ENCODE measurements at places on chromosomes 4 and X.

DNA sequence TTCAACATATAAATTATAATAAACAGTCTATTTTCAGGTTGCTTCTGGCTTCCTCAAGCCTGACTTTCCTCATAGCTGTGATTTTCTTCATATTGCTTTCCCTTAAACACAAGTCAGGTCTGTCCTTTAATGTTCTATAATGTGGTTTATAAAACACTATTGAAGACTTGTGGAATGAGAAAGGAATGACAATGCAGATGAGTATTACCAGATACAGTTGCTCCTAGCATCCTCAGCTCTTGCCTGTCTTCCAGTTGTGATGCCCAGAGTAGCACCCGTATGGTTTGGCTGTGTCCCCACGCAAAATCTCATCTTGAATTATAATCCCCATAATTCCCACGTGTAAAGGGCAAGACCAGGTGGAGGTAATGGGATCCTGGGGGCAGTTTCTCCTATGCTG lies 265.7 kb upstream of the BOD1L1 start:
- DNase-seq = no peak

DNA sequence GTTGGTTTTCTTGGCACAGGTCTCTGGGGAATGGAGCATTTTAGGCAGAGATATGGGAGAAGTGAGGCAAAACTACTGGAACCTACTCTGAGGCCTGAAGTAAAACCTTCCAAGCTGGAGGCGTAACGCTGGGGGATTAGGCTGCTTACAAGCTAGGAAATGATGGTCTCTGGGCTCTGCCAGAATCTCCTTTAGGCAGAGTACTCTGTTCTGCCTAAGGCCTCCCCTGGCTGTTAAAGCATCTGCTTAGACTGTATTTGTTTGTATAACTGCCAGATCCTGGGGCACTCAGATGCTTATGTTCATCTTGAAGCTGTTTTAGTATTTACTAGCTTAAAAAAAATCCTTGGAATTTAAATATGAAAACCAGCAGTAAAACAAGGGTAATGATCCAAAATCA lies 822.2 kb downstream of the RPA4 start:
- DNase-seq = no peak

DNA sequence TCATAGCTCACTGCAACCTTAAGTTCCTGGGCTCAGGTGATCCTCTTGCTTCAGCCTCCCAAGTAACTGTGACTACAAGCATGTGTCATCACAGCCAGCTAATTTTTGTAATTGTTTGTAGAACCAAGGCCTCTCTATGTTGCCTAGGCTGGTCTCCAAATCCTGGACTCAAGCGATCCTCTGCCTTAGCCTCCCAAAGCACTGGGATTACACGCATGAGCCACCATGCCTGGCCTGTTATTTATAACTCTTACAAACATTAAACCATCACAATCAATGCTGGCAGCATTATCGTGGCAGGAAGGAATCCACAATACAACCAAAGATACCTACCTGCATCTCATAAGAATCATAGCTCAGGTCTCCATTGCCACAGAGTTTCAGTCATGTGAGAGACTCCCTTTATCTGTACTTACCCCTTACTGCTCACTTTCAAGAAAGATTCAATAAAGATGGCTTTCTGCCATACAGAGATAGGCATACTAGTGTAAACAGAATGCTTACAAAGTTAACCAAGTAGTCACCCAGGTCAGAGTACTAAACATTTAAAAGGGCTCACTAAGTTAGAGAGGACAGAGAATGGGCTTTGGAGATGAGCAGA lies 48.5 kb downstream of the SMIM31 start:
- no peak for DNase-seq

DNA sequence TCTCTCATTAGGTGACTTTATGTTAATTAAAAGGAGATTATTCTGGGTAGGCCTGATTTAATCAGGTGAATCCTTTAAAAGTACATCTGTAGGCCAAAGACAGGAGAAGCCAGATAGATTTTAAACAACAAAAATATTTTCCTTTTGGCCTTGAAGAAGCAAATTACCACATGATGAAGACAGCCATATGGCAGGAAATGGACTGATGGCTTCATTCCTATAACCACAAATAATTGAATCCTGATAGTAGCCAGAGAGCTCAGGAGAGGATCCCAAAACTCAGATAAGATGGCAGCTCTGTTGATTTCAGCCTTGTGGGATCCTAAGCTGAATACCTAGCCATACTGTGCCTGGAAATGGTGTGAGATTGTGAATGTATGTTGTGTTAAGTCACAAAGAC lies 66.1 kb upstream of the PRKX start:
- no peak for DNase-seq

- DNase-seq = no peak
Measured at GRCh38 chrX:137748827-137749226, 182.9 kb downstream of the ZIC3 start.

GRCh38 chr4:14792702-14793227 lies 209.5 kb upstream of the CPEB2 start:
- peak; percentile 61 for DNase-seq

DNA sequence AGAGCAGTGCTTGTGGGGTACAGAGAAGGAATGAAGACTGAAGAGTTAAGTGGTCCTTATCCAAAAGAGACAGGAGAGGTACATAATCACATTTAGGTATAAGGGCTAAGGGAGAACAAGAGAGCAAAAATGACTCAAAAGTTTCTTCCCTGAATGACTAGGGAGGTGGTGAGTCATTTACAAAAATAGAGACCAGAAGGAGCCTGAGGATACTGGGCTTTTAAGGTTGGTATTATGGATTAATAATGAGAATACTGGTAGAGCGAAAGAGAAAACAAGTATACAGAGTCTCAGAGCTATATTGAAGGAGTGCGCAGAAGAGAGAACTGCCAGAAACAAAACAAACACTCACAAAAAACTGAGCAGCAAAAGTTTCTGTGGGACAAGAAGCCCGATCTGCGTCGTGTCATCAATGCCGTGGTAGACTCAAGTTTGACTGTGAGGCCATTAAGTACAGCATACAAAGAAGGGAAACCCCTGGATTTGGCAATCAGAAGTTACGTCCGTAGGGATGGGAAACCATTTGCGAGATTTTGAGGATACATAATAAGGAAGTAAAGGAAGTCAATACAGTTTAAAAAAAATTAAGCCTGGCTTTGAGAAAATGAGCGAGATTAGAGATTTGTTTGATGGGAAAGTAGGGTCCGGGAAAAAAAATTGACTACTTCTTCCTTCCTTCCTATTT lies 129.1 kb upstream of the STIM2 start:
- DNase-seq = peak; percentile 1

DNA sequence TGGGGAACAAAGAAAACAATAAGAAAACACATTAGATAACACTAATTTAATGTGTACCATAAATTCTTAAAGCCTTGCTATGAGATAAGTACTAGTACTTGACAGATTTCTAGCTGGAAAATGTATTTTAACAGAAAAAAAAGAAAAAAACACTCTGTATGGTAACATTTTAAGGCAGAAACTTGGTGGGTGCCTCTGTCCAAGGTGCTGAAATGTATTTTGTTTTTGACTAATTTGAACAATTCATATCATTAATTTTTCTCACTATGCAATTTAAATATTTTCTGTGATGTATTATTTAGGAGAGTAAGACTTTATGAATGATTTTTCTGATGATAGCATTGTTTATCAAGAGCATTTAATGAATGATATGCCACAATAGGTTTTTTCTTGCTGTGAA lies 107.5 kb downstream of the GABRG1 start:
- DNase-seq = peak; percentile 1

- DNase-seq = no peak
Measured at GRCh38 chr4:123444290-123444731, 47.7 kb downstream of the SPRY1 start.

GRCh38 chr4:129355516-129355915 lies 259.6 kb downstream of the C4orf33 start:
- peak; percentile 71 for DNase-seq

DNA sequence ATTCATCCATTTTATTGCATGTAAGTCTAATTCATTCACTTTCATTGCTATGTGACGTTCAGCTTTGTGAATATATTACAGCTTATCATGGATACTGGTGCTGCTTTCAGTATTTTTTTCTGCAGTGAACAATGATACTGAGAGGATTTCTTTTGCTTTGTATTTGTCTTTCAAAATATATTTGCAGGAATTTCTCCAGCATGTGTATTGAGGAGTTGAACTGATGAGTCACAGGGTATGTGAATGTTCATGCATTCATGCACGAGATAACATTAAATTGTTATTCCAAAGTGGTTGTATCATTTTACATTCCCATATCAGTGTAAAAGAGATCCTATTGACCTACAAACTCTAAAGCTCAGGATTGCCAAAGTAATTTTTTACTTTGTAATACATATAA lies 283.8 kb upstream of the ARSJ start:
- peak; percentile 47 for DNase-seq

GRCh38 chr4:146507632-146508031 lies 14.1 kb downstream of the SLC10A7 start:
- DNase-seq = no peak

- DNase-seq = peak; percentile 26
Measured at GRCh38 chrX:11427453-11428071, 134.3 kb downstream of the AMELX start.

- no peak for DNase-seq
Measured at GRCh38 chrX:105263801-105264200, 43.3 kb upstream of the TEX13A start.

DNA sequence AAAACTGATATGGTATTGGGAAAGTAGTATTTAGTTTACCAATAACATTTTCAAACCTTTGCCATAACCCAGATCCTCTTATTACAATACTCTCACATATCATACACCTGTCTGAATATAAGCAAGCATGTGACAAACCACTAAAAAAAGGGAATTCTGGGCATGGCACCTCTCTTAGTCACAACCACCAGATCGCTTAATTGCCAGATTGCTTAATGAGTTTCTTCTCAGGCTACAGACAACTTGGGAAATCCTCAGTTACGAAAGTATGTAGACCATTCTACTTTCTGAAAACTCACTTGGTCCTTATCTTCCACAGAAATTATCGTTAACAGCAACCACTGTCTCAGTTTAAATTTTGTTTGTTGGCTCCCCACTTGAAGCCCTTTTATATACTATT lies 2.1 kb downstream of the NAF1 start:
- no peak for DNase-seq

DNA sequence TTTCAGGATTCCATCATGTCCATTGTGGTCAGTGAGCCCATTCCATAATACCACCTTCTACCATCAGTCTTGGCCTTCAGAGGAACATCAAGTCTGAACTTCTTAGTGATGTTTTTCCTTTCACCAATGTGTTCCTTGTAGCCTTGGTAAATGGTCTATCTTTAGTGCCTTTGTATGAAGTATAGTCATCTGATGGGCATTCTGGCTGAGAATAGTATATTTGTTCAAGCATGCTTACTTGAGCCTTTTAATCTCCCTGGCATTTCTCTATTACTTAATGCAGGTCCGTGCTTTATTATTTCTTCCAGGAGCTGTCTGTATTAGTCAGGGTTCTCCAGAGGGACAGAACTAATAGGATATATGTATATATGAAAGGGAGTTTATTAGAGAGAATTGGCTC lies 99.7 kb downstream of the TLL1 start:
- peak; percentile 6 for DNase-seq
